T-helper 2 cell (primary cell): ENCODE measurements at places on chromosomes 7 and 10.

- DNase-seq = no peak
Measured at GRCh38 chr7:149855361-149856305, 17.5 kb downstream of the ZNF862 start.

GRCh38 chr7:34672430-34672829 lies 14.4 kb downstream of the NPSR1 start:
- no peak for DNase-seq

DNA sequence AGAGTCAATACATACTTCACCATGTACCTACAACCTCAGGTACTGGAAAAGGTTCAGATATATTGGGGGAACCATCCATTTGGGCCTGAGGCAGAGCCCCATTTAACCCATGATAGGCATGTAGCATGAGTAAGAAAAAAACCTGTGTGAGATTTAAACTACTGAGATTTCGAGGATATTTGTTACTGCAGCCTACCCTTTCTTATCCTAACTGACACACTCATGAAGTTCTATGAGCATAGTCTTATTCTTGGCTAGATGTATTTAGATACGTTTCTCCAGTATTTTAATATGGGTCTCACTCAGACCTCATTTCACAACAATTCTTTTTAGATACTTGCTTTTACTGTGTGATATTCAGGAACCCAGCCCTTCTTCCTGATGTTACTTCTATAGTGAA lies 39.3 kb downstream of the GHRHR start:
- DNase-seq = no peak

GRCh38 chr10:102117391-102118159 lies 2.6 kb downstream of the LDB1 start:
- no peak for DNase-seq

- DNase-seq = no peak
Measured at GRCh38 chr7:130963339-130963738, 229.3 kb upstream of the KLF14 start.

GRCh38 chr10:72026278-72027111 lies 61.9 kb downstream of the SPOCK2 start:
- no peak for DNase-seq

GRCh38 chr7:29354340-29354739 lies 159.8 kb downstream of the CHN2 start:
- no peak for DNase-seq

DNA sequence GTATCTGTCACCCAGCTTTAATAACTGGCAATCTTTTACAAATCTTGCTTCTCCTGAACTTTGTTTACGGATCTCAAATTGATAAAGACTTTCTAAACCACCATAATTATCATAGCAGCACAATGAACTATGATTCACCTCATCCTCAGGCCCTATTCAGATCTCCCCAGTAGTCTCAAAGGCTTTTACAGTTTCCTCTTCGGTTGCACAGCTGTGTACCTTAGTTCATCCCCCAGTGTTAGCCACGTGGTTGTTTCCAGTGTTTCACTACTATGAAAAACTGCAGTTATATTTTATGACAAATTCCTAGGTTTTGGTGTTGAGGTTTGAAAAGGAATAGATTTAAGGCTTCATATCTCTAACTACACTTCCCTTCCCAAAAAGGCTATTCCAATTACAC lies 24.9 kb downstream of the PAXIP1 start:
- no peak for DNase-seq

DNA sequence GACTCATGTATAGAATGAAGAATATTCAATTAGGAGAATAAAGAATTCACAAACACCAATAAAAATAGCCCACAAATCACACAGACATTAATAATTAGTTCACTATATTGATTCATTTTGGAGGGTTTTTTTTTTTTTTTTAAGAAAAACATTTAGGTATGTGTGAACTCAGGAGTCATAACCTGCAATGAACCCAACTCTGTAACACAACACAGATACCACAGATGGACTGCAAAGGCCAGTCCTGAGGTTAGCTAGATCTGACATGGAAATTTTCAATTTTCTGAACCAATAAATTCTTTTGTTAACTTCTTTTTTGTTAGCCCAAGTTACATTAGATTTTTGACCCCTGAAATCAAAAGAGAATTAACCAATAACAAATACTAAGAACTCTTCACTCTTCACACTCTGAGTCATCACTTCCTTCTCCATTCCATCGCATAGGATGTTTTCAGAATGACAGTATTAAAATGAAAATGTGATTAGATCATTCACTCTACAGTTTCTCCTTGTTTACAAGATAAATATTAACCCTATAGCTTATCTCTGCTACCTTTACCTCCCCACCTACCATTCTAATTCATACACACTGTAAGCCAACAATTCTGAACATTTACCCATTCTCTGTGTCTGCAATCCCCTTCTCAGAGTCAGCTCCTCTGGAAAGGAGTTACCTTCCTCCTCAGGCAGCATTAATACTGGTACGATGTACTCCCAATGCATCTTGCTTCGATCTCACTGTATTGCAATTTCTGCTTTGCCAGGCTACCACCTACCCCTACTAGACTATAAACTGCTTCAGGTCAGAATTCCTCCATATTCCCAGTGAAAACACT lies 141.5 kb downstream of the LRRN3 start:
- no peak for DNase-seq

DNA sequence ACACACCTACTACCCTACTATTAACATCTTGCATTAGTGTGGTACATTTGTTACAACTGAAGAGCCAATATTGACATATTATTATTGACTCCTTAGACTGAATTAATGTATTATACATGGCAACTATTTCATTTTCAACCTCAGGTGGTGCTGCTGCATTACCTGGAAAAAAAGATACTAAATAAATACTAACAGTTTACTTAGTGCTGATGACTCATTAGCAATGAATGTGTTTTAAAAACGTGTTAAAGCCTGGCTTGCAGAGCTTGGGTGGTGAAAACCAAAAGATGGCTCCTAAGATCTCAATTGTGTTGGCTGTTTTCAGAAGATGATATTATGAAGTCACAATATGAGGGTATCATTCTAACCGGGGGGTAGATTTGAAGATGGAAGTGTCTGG lies 34.8 kb downstream of the CFAP43 start:
- DNase-seq = no peak

- no peak for DNase-seq
Measured at GRCh38 chr10:79071396-79071923, 2.7 kb downstream of the ZMIZ1 start.

- DNase-seq = no peak
Measured at GRCh38 chr7:121088870-121089269, 100.4 kb downstream of the CPED1 start.
